ENCODE measurements at places on chromosomes 16 and 17.

DNA sequence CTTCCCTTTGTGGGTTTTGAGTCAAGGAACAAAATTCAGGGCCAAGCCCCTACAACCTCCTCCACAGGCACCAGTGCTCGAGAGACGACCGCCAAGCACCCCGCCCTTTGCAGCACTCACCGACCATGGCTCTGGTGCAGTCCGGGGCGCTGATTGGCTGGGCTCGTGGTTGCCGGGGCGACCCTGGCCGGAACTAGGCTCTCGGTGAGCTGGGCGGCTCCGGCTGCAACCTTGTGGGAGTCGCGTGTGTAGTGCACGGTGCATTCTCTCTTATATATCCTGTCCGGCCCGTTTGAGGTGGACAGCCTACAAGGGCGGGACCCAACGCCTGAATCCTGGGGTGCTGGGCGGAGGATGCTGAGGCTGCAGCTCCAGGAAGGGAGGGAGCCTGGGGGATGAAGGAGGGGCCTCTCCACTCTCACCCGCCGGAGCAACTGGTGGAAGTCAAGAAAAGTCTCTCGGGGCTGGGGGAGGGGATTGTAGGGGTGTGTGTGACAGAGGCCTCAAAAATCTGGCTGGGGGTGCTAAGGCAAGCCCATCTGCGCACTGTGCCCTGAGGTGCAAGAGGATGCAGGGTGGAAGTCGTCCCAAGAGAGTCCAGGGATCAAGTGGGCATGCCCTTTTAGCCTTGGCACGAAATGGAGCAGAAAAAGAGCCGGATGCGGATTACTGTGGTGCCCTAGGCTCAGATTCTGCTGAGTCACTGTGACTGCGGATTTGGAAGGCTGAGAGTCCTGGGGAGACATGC lies at the start of gene NQO1:
TSS of gene NQO1 (minus strand) at position 248 of the 748 bp plus-strand sequence. CDS start at position 127, 121 bp downstream.
- peak; percentile 99 for DNase-seq

- no peak for DNase-seq
Measured at GRCh38 chr17:78896091-78896833, 6.7 kb downstream of the CEP295NL start.

- no peak for DNase-seq
Measured at GRCh38 chr16:25018972-25019617, 3.9 kb upstream of the ARHGAP17 start.

GRCh38 chr16:11254913-11255736 lies 879 bp downstream of the SOCS1 start:
- DNase-seq = peak; percentile 46

GRCh38 chr16:4301968-4302367 lies 13.9 kb upstream of the GLIS2 start:
- no peak for DNase-seq

- DNase-seq = no peak
Measured at GRCh38 chr16:64974381-64974780, 147.5 kb downstream of the CDH11 start.

DNA sequence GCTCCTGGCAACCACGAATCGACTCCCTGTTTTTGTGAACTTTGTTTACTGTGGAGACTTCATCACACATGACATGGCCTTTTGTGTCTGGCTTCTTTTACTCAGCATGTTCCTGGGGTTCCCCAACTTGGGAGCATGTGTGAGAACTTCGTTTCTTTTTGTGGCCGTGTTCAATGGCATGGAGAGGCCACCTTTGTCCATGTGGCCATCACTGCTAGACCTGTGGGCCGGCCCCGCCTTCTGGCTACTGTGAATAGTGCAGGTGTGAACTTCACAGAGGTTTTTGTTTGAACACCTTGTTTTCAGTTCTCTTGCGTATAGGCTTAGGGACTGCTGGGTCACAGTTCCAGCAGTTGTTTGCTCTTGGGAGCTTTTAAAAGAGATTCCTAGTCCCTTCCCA lies 5.7 kb upstream of the SLC38A8 start:
- DNase-seq = no peak

GRCh38 chr16:62050793-62051192 lies 14.6 kb upstream of the CDH8 start:
- no peak for DNase-seq

GRCh38 chr16:17567455-17567854 lies 96.7 kb upstream of the XYLT1 start:
- no peak for DNase-seq

- no peak for DNase-seq
Measured at GRCh38 chr17:4535667-4536258, 19.4 kb downstream of the MYBBP1A start.

GRCh38 chr16:8916541-8917225 lies 34.5 kb downstream of the LITAFD start:
- no peak for DNase-seq

GRCh38 chr16:86022381-86022960 lies 123.5 kb downstream of the IRF8 start:
- no peak for DNase-seq

DNA sequence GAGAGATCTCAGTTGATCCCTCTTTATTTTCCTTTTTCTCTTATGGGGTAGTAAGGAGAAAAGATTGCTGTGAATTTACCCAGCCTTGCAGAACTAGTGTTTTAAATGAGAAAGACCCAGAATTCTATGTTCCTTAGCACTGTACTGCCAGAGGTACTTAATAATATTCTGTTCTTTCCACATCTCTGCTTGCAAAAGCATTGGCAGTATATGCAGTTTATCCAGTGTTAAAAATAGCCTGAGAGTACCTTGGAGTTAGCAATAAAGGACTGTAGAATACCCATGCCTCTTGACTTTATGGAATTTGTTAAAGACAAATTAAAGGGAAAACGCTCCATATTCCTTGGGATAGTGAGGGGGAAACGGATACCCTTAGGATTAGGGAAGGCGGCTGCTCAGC lies 11.9 kb downstream of the SLC7A6 start:
- DNase-seq = no peak

- no peak for DNase-seq
Measured at GRCh38 chr16:16930309-16931000, 540.3 kb downstream of the XYLT1 start.

DNA sequence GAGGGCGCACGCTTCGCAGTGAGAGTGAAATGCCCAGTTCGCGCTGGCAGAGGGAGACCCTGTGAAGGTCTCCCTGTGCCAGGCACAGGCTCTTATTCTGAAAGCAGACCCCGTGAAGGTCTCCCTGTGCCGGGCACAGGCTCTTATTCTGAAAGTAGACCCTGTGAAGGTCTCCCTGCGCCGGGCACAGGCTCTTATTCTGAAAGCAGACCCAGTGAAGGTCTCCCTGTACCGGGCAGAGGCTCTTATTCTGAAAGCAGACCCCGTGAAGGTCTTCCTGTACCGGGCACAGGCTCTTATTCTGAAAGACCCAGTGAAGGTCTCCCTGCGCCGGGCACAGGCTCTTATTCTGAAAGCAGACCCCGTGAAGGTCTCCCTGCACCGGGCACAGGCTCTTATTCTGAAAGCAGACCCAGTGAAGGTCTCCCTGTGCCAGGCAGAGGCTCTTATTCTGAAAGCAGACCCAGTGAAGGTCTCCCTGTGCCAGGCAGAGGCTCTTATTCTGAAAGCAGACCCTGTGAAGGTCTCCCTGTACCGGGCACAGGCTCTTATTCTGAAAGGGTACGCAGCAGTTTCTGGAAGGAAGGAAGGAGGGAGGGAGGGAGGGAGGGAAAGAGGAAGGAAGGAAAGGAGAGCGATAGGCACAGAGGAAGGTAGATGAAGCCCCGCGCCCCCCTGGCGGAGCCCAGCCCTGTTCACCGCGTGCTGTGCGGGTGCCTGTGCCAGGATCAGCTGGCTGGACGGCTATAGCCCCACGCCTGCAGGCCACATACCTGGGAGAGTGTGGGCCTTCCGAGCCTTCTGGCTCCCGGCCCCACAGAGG lies 55.3 kb downstream of the WDR45B start:
- peak; percentile 73 for DNase-seq

GRCh38 chr17:36851250-36851649 lies 86.0 kb upstream of the LHX1 start:
- peak; percentile 51 for DNase-seq

GRCh38 chr17:8698162-8698971 lies 46.3 kb downstream of the CCDC42 start:
- DNase-seq = peak; percentile 40

DNA sequence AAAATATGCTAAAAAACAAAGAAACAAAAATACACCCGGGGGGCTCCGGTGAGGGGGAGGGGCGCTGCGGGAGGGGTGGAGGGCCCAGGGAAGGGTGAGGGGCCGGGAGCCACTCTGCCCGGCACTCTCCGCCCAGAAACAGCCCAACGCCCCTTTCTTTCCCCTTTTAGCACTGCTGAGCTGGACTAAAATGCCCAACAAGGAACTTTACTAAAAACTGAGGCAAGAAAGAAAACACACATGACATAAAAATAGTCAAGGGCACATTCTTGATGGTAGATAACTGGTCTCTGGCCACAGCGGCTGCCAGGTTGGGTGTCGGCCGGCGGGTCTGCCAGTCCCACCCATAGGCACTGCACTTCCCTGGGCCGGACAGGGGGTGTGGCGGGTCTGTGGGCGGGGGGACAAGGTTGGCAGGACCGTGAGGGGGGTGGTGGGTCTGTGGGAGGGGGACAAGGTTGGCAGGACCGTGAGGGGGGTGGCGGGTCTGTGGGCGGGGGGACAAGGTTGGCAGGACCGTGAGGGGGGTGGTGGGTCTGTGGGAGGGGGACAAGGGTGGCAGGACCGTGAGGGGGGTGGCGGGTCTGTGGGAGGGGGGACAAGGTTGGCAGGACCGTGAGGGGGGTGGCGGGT lies 20.9 kb downstream of the METRNL start:
- DNase-seq = peak; percentile 59

DNA sequence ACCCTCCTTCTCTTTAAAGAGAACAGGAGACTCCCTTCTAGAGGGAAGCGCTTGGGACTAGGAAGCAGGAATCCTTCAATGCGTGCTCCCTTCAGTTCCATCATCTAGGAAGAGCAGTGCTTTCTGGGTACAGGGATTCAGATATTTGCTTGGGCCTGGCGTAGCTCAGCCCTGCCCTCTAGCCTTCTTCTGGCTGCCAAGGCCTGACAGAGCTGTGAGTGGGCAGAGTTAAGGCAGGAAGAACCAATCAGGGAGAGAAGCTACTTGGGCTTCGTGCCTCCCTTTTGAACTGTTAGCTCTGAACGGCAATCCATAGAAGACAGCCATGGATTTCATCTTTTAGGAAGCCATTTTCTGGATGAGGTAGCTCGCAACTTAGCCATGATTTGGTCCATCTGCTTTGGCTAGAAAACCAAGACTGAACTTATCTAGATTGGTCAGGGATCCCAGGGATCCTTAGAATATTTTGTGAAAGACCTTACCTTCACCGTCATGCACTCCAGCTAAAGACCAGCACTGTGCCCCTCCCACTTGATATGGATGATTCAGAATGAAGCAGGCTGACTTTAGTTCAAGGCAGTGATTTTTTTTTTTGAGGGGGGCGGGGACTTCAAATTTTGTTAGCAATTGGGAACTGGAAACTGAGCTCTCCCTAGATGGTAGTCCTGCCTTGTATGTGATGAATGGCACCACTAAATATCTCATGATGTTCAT lies 2.5 kb upstream of the CORO6 start:
- DNase-seq = peak; percentile 58

DNA sequence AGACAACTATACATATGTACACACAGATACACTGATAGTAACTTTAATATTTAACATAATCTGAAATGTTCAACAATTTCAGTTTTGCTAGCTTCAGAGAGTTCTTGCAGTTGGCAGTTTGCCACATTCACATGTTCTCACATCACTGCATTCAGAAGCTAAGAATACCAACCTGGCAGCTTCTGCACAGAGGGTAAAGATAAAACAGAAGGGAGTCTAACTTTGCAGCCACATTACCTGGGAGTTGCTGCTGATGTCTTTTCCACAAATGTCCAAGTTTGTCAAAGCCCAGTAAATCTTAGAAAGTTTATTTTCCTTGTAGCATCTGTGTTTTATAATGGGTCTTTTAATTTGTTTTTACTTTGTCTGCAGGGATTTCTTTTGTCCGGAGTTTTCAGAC lies 332.0 kb downstream of the BCAS3 start:
- peak; percentile 34 for DNase-seq

- peak; percentile 87 for DNase-seq
Measured at GRCh38 chr17:38702166-38702915, 2.7 kb upstream of the MLLT6 start.

DNA sequence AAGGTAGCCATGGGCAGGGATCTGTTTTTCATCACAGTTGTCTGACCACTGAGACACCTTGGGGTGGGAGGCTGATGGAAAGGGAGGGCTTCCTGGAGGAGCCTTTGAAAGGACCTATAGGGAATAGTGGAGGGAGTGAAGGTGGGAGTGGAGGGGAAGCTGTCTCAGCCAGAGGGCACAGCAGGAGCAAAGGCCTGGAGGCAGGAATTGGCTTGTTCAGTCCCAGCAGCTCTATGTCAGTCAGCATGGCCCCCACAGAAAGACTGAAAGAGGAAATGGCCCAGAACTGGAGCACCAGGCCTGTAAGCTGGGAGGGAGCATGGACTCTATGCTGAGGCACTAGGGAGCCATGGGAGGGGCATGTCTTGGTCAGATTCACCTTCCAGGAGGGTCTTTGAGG lies 12.8 kb upstream of the CBFB start:
- no peak for DNase-seq

DNA sequence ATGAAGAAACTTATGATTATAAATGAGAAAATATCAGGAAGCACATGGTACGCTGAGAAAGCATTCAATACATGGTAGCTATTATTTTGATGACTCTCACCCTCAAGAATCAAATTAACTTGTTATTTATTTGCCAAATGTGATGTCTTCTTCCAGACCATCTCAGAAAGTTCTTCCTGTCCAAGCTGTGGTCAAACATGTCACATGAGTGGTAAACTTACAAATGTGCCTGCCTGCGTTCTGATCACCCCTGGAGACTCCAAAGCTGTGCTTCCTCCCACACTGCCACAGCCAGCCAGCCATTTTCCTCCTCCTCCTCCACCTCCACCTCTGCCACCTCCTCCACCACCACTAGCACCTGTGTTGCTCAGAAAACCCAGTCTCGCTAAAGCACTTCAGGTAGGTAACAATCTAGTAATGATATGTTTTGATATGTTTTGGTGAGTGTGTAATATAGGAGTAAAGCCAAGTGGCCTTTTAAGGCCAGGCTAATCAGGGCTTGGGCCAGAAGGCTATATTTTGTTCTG lies 16.4 kb upstream of the SMG8 start:
- no peak for DNase-seq

DNA sequence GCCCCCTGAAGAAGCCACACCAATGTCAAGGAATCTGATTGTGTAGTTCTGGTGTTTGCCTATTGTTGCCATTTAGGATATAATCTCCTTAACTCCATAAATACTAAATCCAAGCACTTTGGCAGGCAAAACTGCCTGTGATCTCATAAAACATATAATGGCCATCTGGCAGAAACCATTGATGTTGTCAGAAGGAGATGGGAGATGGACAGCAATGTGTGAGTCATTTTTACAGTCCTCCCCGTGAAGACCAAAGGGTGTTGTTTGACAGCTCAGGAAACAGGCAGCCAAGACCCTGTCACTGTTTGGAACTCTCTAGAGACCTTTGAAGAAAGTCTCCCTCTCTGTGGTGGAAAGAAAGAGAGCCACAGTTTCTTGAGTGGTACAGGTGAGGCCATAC lies 454.1 kb downstream of the HS3ST3B1 start:
- no peak for DNase-seq

DNA sequence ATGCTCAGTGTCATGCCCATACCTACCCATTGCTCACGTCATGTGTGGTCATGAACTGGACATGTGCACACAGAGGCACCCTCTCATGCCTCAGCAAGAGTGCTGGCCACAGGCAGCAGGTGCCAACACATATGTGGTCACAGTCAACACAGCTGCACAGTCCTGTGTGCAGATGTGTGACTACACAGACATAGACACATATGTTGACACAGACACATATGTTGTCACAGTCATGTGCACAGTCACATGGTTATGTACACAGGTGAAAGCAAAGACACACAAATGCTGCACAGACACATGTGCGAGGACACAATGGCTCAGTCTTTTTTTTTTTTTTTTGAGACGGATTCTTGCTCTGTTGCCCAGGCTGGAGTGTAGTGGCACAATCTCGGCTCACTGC lies 11.3 kb downstream of the SLC4A1 start:
- DNase-seq = no peak

Measured in cardiac fibroblast (primary cell).